ENCODE measurements at places on chromosomes 6 and 20. TPM values are rescaled to one million over a fixed set of nuclear protein-coding genes. Genes with fewer than 3 reads are reported as not detected.

- no peak for DNase-seq
Measured at GRCh38 chr6:112298816-112299281, 44.5 kb upstream of the LAMA4 start.

Gene WFDC5
- not detected for total RNA-seq

DNA sequence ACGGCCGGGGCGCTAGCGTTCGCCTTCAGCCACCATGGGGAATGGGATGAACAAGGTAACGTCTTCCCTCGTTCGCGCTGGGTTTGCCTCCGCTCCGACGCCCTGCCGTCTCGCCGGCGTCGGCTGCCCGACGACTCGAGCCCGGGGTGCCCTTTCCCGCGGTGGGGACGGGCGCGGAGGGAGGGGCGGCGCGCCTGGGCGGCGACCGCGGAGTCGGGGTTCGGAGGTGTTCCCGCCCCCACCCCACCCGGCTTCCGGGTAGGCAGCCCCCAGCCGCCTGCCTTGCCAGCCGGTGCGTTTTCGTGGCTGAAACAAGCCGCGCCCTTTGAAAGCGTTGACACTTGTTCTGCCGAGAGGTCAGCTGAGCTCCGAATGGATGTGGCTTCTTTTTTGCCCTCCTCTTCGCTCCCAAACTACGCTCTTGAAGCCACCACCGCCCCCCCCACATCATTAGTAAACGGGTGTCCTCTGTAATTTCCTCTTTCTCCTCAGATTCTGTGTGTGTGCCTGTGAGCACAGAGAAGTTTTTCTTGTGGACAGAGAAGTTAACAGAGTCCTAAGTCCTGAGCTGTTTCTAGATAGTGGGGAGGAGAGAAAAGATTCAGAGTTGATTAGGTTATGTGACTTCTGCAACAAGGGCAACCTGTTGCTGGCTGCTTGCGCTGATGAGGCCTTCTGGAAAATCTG is 362 bp downstream of the DUSP22 start:
- DNase-seq, result peak; percentile 45

DNA sequence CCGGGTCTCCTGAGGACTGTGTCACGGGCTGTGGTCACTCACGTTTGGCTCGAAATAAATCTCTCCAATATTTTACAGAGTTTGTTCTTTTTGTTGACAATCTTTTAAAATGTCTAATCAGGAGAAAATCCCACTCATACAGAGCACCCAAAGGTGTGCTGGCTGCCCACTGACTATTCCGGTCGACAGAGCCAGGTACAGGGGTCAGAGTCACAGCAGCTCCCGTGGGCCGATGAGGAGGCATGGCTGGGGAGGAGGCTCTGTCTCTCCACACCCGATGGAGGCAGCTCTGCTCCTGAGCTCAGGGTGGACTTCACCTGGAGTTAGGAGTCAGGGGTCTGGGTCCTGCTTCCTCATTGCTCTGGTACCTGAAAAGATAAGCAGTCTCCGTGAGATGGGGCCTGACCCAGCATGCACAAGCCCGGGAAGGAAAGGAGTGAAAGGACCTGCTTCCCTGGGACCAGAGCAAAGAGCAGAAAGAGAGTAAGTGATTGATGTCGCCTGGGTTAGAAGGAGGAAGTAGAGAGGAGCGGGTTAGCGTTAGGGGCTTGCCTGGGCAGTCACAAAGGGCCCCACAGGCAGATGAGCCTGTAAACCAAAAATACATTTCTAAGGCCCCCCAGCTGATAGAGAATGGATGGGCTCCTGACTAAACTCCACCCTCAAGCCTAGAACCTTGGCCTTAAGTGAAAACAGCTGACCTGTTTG is 53.5 kb upstream of the UNC93A start:
- no peak for DNase-seq

- DNase-seq, result no peak
Measured at GRCh38 chr6:133621751-133622150, 267.2 kb upstream of the TCF21 start.

DNA sequence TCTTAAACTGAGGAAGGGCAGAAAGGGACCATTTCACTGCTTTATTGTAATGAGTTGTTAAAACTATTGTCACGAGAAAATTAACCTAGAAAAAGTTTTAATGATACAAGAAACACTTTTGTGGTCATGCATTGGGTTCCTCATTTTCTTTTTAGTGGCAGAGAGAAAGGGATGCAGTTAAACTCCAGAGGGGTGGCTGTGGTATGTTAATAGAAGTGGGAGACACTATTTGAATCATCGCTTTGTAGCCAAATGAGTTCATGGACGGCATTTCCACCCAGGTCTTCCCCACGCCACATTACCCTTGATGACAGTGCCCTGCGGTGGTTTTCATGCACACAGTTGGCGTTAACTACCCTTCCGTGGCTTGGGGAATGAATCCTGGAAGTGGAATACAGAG is 235.6 kb downstream of the PLCB1 start:
- no peak for DNase-seq

- DNase-seq, result no peak
Measured at GRCh38 chr6:4731996-4732395, 44.2 kb upstream of the CDYL start.

Gene STX11
- total RNA-seq, result not detected

GRCh38 chr6:96620851-96621250 is 57.9 kb downstream of the FHL5 start:
- no peak for DNase-seq

Gene IL17A
- total RNA-seq, result not detected

All from progenitor cell of endocrine pancreas (in vitro differentiated cells).